Lower lobe of right lung (tissue), 2 donors: ENCODE measurements at places on chromosomes 4 and X. TPM values are rescaled to one million over a fixed set of nuclear protein-coding genes. Genes with fewer than 3 reads are reported as not detected.
A peak's percentile ranks its signal among the peaks of the same experiment; 100 is the strongest.

- H3K27me3 ChIP-seq: no peaks in the 10 kb centered on the region
- no peaks in the 10 kb centered on the region for H3K4me1 ChIP-seq
- no peaks in the 10 kb centered on the region for H3K36me3 ChIP-seq
- no peak for DNase-seq
- H3K4me3 ChIP-seq: no peak overlapping the region
- H3K27ac ChIP-seq: no peak overlapping the region
These were observed 1256.5 kb downstream of the STIM2 start for GRCh38 chr4:28117084-28117682.

The CENPU gene
- 2.2 TPM for total RNA-seq

The CPZ gene
- 6.0 TPM for total RNA-seq

GRCh38 chrX:110277609-110278008 is 40.3 kb downstream of the AMMECR1 start:
- peaks cover 6% of the 10 kb centered on the region for H3K4me1 ChIP-seq
- no peaks in the 10 kb centered on the region for H3K27me3 ChIP-seq
- no peaks in the 10 kb centered on the region for H3K36me3 ChIP-seq
- no peak overlapping the region for H3K4me3 ChIP-seq

GRCh38 chrX:78327370-78328086 is at the start of gene CYSLTR1:
Gene CYSLTR1 (minus strand): TSS chrX:78327611. CDS start chrX:78273746, 53,865 bp downstream.
- peak within 1 kb of the TSS; percentile 49 for H3K4me3 ChIP-seq
- no peaks in the 10 kb centered on the region for H3K4me1 ChIP-seq
- peak within 1 kb of the TSS; percentile 53 for H3K27ac ChIP-seq
- H3K27me3 ChIP-seq: no peaks in the 10 kb centered on the region

DNA sequence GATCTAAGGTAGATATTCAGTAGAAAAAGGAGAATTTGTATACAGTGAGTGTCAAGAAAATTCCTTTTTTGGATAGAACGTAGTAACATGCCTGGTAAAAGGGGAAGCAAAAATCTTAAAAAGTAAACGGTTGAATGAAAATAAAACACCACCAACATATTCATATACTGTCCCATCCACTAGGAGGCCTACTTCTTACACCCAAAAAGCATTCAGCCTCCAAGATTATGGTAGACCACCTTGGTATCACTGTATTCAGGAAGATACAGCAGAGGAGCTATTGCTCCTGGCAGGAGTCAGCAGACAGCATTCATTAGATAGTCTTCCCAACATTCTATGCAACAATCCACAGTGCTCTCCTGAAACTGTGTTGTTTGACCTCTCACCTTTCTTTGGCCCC is 274.6 kb upstream of the MAGEB2 start:
- DNase-seq: no peak
- H3K36me3 ChIP-seq: no peaks in the 10 kb centered on the region
- no peak overlapping the region for H3K4me3 ChIP-seq
- H3K4me1 ChIP-seq: no peaks in the 10 kb centered on the region

DNA sequence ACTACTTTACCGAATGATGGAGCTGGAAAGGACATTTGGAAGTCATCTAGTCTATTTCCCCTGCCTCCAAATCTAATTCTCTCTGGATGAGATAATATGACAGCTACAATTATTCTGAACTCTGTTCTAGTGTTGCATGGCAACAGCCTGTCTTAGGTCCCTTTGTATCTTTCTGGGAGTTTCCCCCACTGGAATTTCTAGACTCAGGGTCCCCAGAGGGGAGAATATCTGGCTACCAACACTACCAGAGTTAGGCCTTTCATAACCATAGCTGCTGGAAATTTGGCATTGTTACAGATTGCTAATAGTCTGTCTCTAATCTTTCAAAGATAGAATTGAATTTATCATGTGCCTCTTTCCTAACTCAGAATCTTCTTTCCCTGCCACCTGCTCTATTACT is 4.5 kb downstream of the MSN start:
- H3K36me3 ChIP-seq: no peaks in the 10 kb centered on the region
- H3K27ac ChIP-seq: peak overlapping the region; percentile 95
- H3K4me3 ChIP-seq: peak overlapping the region; percentile 77

GRCh38 chr4:125389713-125390112 is 75.0 kb downstream of the FAT4 start:
- no peaks in the 10 kb centered on the region for H3K27me3 ChIP-seq
- no peak for DNase-seq
- H3K27ac ChIP-seq: peak overlapping the region; percentile 57
- H3K4me3 ChIP-seq: peak overlapping the region; percentile 3

- no peaks in the 10 kb centered on the region for H3K27me3 ChIP-seq
- H3K27ac ChIP-seq: no peak overlapping the region
- H3K4me1 ChIP-seq: no peaks in the 10 kb centered on the region
- DNase-seq: no peak
These were observed 15.4 kb downstream of the CDKL5 start for GRCh38 chrX:18440835-18441234.

The SPINK2 gene
- not detected for total RNA-seq

The MAGEB2 gene
- total RNA-seq: not detected

- no peaks in the 10 kb centered on the region for H3K36me3 ChIP-seq
- no peak for DNase-seq
- no peak overlapping the region for H3K4me3 ChIP-seq
- peaks cover 2% of the 10 kb centered on the region for H3K27me3 ChIP-seq
These were observed 34.7 kb upstream of the SORCS2 start for GRCh38 chr4:7157666-7158065.

GRCh38 chrX:39508300-39508692 is 589.5 kb downstream of the BCOR start:
- H3K36me3 ChIP-seq: no peaks in the 10 kb centered on the region
- no peaks in the 10 kb centered on the region for H3K27me3 ChIP-seq
- no peak overlapping the region for H3K27ac ChIP-seq
- no peak overlapping the region for H3K4me3 ChIP-seq
- DNase-seq: no peak

- H3K27ac ChIP-seq: no peak overlapping the region
- H3K27me3 ChIP-seq: no peaks in the 10 kb centered on the region
- peaks cover 22% of the 10 kb centered on the region for H3K4me1 ChIP-seq
- no peak overlapping the region for H3K4me3 ChIP-seq
These were observed 62.4 kb downstream of the LIMCH1 start for GRCh38 chr4:41600243-41600912.

The SLC16A2 gene
- total RNA-seq: 7.2 TPM

DNA sequence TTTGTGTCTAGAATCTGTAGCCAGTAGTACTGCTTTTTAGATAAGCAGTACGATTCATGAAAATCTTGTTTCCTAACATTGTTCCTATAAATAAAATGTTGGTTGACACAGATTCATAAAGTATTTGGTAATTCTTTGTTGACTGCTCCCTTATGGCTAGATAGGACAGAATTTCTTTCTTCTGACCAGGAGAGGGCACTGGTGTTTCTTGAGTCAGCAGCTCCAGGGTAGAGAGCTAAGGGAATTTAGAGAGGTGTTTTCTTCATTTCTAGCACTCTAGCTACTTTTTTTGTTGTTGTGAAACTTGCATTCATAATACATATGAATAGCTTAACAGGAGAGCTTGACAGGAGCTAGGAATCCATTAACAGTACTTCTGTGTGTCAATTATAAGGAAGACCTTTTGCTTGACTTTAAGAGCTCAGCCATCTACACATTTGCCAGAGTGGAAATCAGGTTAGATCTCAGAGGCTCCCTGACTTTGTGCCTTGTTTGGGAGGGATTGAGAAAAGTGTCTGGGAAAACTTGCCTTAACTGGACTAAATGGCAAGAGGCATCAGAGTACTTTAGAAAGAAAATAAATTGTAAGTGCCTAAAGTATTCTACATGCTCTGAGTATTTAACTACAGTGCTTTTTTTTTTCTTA is 756.1 kb downstream of the SH3BGRL start:
- H3K36me3 ChIP-seq: no peaks in the 10 kb centered on the region
- no peaks in the 10 kb centered on the region for H3K27me3 ChIP-seq
- no peak overlapping the region for H3K4me3 ChIP-seq
- DNase-seq: no peak
- no peaks in the 10 kb centered on the region for H3K4me1 ChIP-seq
- no peak overlapping the region for H3K27ac ChIP-seq

GRCh38 chrX:56800801-56801200 is 71.8 kb downstream of the NBDY start:
- no peaks in the 10 kb centered on the region for H3K36me3 ChIP-seq
- H3K27ac ChIP-seq: no peak overlapping the region
- DNase-seq: no peak
- H3K4me1 ChIP-seq: peaks cover 7% of the 10 kb centered on the region

GRCh38 chrX:85941275-85941674 is 106.1 kb downstream of the CHM start:
- H3K36me3 ChIP-seq: no peaks in the 10 kb centered on the region
- no peaks in the 10 kb centered on the region for H3K27me3 ChIP-seq
- H3K27ac ChIP-seq: no peak overlapping the region
- no peak overlapping the region for H3K4me3 ChIP-seq

GRCh38 chr4:133592106-133592505 is 443.0 kb downstream of the PCDH10 start:
- no peak for DNase-seq
- no peaks in the 10 kb centered on the region for H3K27me3 ChIP-seq
- no peaks in the 10 kb centered on the region for H3K36me3 ChIP-seq
- H3K4me3 ChIP-seq: no peak overlapping the region

GRCh38 chr4:184355111-184355604 is 119.2 kb downstream of the IRF2 start:
- no peaks in the 10 kb centered on the region for H3K27me3 ChIP-seq
- peak overlapping the region; percentile 70 for H3K27ac ChIP-seq
- no peak overlapping the region for H3K4me3 ChIP-seq
- H3K36me3 ChIP-seq: no peaks in the 10 kb centered on the region
- peaks cover 20% of the 10 kb centered on the region for H3K4me1 ChIP-seq

DNA sequence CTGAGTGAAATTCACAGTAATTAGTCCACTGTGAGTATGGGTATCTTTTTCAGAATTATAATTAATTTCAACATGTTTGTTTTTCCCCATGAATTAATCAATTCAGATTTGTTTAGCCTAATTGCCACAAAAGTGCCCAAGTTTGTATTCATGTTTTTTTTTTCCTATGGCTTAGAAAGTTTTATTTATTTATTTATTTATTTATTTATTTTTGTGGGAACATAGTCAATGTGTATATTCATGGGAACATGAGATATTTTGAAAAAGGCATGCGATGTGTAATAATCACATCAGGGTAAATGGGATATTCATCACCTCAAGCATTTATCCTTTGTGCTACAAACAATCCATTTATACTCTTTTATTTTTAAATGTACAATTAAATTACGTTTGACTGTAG is 475.3 kb downstream of the ADGRL3 start:
- H3K36me3 ChIP-seq: no peaks in the 10 kb centered on the region
- DNase-seq: no peak
- H3K4me1 ChIP-seq: no peaks in the 10 kb centered on the region
- H3K4me3 ChIP-seq: no peak overlapping the region
- H3K27me3 ChIP-seq: no peaks in the 10 kb centered on the region

GRCh38 chr4:54446581-54446980 is 211.2 kb upstream of the KIT start:
- H3K4me1 ChIP-seq: no peaks in the 10 kb centered on the region
- H3K27me3 ChIP-seq: no peaks in the 10 kb centered on the region
- H3K4me3 ChIP-seq: no peak overlapping the region
- no peaks in the 10 kb centered on the region for H3K36me3 ChIP-seq
- H3K27ac ChIP-seq: no peak overlapping the region

GRCh38 chr4:53747401-53747800 is 156.1 kb upstream of the LNX1 start:
- DNase-seq: no peak
- no peak overlapping the region for H3K4me3 ChIP-seq
- no peaks in the 10 kb centered on the region for H3K36me3 ChIP-seq
- no peaks in the 10 kb centered on the region for H3K4me1 ChIP-seq

GRCh38 chrX:96372313-96373046 is 312.2 kb upstream of the DIAPH2 start:
- no peak for DNase-seq
- H3K36me3 ChIP-seq: no peaks in the 10 kb centered on the region
- no peaks in the 10 kb centered on the region for H3K27me3 ChIP-seq
- H3K4me1 ChIP-seq: no peaks in the 10 kb centered on the region
- no peak overlapping the region for H3K27ac ChIP-seq
- no peak overlapping the region for H3K4me3 ChIP-seq

DNA sequence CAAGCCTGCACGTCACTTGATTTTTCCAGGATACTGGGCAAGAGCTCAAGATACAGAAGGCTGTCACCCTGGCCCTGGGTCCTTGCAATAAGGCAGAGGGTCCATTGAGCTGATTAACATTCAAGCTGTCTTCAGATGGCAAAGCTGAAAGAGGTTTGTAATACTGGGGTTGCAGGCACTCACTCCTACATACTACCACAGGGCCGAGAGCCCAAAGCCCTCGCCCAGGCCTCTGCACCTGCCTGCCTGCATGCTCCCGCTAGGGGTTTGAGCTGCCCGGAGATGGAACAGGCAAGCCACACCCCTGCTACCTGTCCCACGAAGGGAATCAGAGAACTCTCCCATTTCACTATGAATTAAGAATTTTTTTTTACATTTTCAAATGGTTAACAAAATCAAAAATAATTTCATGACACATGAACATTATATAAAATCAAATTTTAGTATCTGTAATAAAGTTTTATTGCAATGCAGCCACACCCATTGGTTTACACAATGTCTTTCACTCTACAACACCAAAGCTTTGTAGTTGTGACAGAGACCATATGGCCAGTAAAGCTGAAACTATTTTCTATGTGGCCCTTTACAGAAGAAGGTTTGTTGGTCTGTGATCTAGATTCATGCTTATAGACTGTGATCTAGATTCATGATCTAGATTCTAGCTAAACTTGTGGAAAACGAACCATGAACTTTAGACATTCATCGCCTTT is 530.4 kb upstream of the IGFBP7 start:
- no peak overlapping the region for H3K27ac ChIP-seq
- H3K4me3 ChIP-seq: no peak overlapping the region
- H3K27me3 ChIP-seq: no peaks in the 10 kb centered on the region
- no peaks in the 10 kb centered on the region for H3K36me3 ChIP-seq

The RTL3 gene
- total RNA-seq: not detected

GRCh38 chrX:82163701-82164100 is 961.8 kb downstream of the SH3BGRL start:
- no peak overlapping the region for H3K4me3 ChIP-seq
- H3K27ac ChIP-seq: no peak overlapping the region
- H3K36me3 ChIP-seq: no peaks in the 10 kb centered on the region
- H3K4me1 ChIP-seq: no peaks in the 10 kb centered on the region

GRCh38 chr4:96675896-96676295 is 836.0 kb downstream of the PDHA2 start:
- H3K27me3 ChIP-seq: no peaks in the 10 kb centered on the region
- H3K4me1 ChIP-seq: no peaks in the 10 kb centered on the region
- no peak for DNase-seq
- no peak overlapping the region for H3K4me3 ChIP-seq
- H3K36me3 ChIP-seq: no peaks in the 10 kb centered on the region

- H3K4me3 ChIP-seq: peak overlapping the region; percentile 29
- no peak overlapping the region for H3K27ac ChIP-seq
- no peaks in the 10 kb centered on the region for H3K4me1 ChIP-seq
- DNase-seq: no peak
These were observed 902 bp downstream of the KLHL4 start for GRCh38 chrX:87518504-87518903.

- H3K27ac ChIP-seq: no peak overlapping the region
- H3K4me1 ChIP-seq: no peaks in the 10 kb centered on the region
- no peaks in the 10 kb centered on the region for H3K36me3 ChIP-seq
- H3K4me3 ChIP-seq: no peak overlapping the region
These were observed 986.0 kb downstream of the CCSER1 start for GRCh38 chr4:91113130-91113706.

The UGT2B10 gene
- not detected for total RNA-seq
